ENCODE measurements at places on chromosomes 12 and 14. TPM values are rescaled to one million over a fixed set of nuclear protein-coding genes. Genes with fewer than 3 reads are reported as not detected.

Gene SERPINA4
- total RNA-seq = not detected

Gene UNC79
- total RNA-seq = under 0.01 TPM

Gene EFCAB11
- 6.2 TPM for total RNA-seq

Gene DLK1
- not detected for total RNA-seq

Gene GYS2
- total RNA-seq = not detected

Gene ZNF891
- 0.76 TPM for total RNA-seq

Gene CCDC196
- total RNA-seq = not detected

Gene SLC17A8
- not detected for total RNA-seq

Gene RPL10L
- total RNA-seq = not detected

Gene IL22
- total RNA-seq = not detected

Gene EML1
- 66.9 TPM for total RNA-seq

Gene MORN3
- total RNA-seq = 0.97 TPM

Gene TSPAN11
- not detected for total RNA-seq

Gene NPAS3
- total RNA-seq = 0.32 TPM

Gene GRIP1
- total RNA-seq = 0.32 TPM

Gene CEBPE
- not detected for total RNA-seq

Gene RPS26
- 189 TPM for total RNA-seq

Gene RNASE7
- total RNA-seq = not detected

Gene BDKRB2
- 0.97 TPM for total RNA-seq

Gene SLC2A14
- total RNA-seq = not detected

Gene CMKLR1
- not detected for total RNA-seq

Gene TROAP
- 8.1 TPM for total RNA-seq

Gene AICDA
- total RNA-seq = not detected

Gene APOF
- total RNA-seq = not detected

Gene CLEC9A
- total RNA-seq = not detected

Gene CFAP251
- total RNA-seq = 0.97 TPM

Gene MANSC1
- total RNA-seq = 8.8 TPM

Gene KLRC4
- total RNA-seq = not detected

Gene WIF1
- not detected for total RNA-seq

Gene FZD10
- not detected for total RNA-seq

Gene MAP1LC3B2
- total RNA-seq = 0.32 TPM

Gene PCBP2
- total RNA-seq = 264 TPM

Gene SLC8A3
- total RNA-seq = 0.15 TPM

Gene CDK4
- 201 TPM for total RNA-seq

Gene ASIC1
- 0.76 TPM for total RNA-seq

Gene TAS2R46
- total RNA-seq = 3.2 TPM

Gene TAS2R42
- not detected for total RNA-seq

Gene LRRIQ1
- total RNA-seq = 0.65 TPM

Gene VASH1
- total RNA-seq = 76.0 TPM

Gene KLRF2
- not detected for total RNA-seq

Gene TMPRSS12
- not detected for total RNA-seq

Gene TOGARAM1
- 19.6 TPM for total RNA-seq

Gene LRP6
- total RNA-seq = 71.0 TPM

Gene RTL1
- total RNA-seq = not detected

Gene SERPINA10
- not detected for total RNA-seq

Gene ENDOU
- not detected for total RNA-seq

Gene EGLN3
- 0.91 TPM for total RNA-seq

Gene REM2
- under 0.01 TPM for total RNA-seq

Gene GPRC5D
- total RNA-seq = not detected

Gene B4GALNT3
- not detected for total RNA-seq

Gene STAC3
- total RNA-seq = 0.32 TPM

Gene LYZ
- total RNA-seq = not detected

Gene PPP1R1A
- not detected for total RNA-seq

Gene ACSM4
- not detected for total RNA-seq

Gene CDCA3
- 12.7 TPM for total RNA-seq

All from epithelial cell of umbilical artery (primary cell).